MCF 10A (cell line): ENCODE measurements at places on chromosomes 6 and 20. TPM values are rescaled to one million over a fixed set of nuclear protein-coding genes. Genes with fewer than 3 reads are reported as not detected.
A peak's percentile ranks its signal among the peaks of the same experiment; 100 is the strongest.

DNA sequence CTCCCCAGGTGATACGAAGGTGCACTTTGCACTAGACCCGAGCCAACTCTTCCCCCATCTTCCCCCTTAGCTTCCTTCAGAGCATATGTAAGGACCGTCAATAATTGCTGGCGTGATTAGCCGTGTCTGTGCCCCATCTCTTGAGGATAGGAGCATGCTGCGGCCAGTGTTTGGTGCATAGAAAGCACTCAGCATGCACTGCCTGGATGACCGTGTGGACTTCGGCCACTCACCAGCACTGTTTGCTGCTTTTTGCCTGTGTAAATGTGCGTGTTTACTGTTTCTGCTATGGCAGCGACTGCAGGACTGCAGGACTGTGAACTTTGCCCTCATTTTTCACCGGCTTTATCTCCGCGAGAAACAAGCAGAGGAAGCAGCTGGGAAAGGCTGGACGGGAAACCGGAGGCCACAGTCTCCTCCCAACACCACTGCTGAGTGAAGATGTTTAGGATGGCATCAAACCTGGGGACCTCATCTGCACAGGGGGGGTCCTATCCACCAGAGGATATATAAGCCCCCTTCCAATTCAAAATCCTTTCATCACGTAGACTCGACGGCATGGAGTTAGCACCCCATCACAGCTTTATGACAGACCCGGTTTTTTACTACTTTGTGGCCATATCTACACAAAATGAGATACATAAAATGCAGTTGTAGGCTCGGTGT, 150.6 kb upstream of the AFDN start:
- no peak for DNase-seq

- peak; percentile 49 for DNase-seq
These were observed 37.4 kb downstream of the ANGPT4 start for GRCh38 chr20:878511-879307.

- DNase-seq: peak; percentile 64
These were observed at the start of gene HLA-DRA for GRCh38 chr6:32439602-32440214. TSS of gene HLA-DRA (plus strand) at chr6:32439887. CDS start at chr6:32439951, 64 bp downstream.

- no peak for DNase-seq
These were observed 719.7 kb upstream of the MARCKS start for GRCh38 chr6:113137426-113137825.

- DNase-seq: no peak
These were observed 242.5 kb upstream of the ZFP64 start for GRCh38 chr20:52434041-52434425.

- peak; percentile 35 for DNase-seq
These were observed 51.6 kb downstream of the RALY start for GRCh38 chr20:34045294-34045693.

AVP gene
- total RNA-seq: not detected in 2 replicates

- DNase-seq: no peak
These were observed 14.3 kb upstream of the MRAP2 start for GRCh38 chr6:84019141-84019841.

SRF gene
- total RNA-seq: 29.7 and 32.1 TPM in 2 replicates

DNA sequence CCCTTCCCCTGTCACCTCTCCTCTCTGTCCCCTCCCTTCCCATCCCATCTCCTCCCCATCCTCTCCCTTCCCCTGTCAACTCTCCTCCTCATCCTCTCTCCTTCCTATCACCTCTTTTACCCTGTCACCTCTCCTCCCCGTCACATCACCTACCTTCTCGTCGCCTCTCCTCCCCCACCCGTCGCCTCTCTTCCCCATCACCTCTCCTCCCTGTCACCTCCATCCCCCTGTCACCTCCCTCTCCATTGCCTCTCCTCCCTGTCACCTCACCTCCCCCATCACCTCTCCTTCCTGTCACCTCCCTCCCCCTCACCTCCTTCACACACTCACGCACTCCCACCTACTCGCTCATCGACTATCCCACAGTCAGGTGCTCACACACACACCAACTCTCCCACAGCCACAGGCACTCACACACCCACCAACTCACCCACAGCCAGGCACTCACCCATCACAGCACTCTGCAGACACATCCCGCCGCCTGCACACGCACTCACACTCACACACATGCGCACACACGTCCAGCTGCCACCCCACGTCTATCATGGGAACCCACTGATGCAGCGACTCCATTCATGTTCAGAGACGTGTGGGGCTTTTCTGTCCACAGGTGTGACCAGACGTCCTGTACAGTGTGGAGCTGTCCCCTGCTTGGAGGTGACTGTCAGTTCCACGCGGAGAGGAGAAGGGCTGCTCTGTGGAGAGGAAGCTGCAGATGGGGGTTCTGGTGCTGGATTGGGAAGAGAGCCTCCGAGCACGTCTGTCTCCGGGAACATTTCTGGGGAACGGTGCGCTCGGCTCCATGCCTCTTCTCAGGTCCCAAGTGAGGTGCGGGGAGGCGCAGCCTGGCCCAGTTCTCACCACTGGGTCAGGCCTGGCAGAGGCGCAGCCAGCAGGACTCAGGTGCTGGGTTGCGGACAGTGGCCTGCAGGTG, 184.3 kb downstream of the TTLL2 start:
- DNase-seq: no peak

- no peak for DNase-seq
These were observed 21.5 kb upstream of the RALGAPA2 start for GRCh38 chr20:20733943-20734342.

ADGRG6 gene
- total RNA-seq: 28.8 and 44.2 TPM in 2 replicates

DNA sequence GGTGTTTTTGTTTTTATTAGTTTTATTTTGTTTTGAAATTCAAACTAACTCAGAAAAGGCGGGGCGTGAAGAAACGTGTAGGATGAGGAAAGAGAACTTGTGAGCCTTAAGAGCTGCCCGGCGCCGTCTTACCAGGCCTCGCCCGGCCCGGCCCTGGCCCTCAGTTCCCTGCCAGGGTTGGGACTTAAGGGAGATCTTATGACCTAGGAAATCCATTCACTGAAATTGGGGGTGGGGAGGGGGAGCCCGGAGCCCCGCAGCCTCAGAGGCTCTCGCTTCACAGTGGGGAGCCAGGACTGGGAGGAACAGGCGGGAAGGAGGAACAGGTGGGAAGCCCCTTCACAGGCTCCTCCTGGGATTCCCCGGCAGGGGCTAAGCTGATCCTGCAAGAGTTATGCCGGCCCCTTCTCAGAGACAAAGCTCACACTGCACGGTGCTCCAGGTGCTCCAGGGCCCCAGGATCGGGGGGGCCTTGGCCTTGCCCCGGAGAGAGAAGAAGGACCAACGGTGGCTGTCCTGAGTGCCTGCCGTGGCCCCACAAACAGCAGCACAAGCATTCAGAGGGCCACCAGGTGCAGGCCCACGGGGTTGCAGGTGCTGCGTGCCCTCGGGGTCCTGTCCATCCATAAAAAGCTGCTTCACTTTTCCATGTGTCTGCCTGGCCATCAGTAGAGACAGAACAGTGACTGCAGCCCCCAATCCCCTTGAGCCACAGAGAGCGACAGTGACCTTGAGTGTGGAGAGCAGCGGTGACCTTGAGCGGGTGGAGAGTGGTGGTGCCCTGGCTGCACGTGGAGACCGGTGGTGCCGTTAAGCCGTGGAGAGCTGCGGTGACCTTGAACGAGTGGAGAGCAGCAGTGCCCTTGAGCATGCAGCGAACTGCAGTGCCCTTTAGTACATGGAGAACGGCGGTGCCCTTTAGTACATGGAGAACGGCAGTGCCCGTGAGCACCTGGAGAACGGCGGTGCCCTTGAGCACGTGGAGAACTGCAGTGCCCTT, 152.7 kb downstream of the DLL1 start:
- DNase-seq: no peak

- peak; percentile 18 for DNase-seq
These were observed 325.6 kb downstream of the BTBD3 start for GRCh38 chr20:12243327-12243726.

GRCh38 chr6:935582-935981, 242.6 kb upstream of the EXOC2 start:
- no peak for DNase-seq

GRCh38 chr6:26251354-26252076, 113.5 kb upstream of the BTN3A2 start:
- peak; percentile 96 for DNase-seq

DNA sequence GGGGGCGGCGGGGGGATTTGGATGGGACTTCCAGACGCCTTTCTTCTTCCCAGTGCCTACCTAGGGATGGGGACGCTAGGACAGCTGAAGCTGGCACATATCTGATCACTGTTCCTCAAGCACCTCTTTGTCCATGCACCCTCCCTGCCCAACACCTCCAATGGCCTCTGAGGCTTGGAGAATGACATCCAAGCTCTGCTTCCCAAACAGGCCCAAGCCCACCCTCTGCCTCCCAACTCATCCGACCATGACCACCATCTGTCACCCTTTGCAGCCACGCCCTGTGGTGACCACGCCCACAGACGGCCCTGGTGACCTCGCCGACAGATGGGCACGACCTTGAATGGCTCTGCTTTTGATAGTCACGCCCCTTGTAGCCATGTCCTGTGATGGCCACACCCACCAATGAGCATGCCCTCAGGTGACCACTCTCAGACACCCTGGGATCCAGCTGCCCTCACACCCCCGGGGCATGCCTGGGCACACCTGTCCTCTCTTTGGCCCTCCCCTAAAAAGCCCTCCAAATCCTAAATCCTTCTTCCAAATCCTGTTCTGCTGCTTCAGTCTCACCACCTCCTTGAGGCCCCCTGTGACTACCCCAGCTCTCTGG, 51.0 kb downstream of the SSR1 start:
- no peak for DNase-seq

MMP24 gene
- total RNA-seq: 0.10 TPM in 1 of 2 replicates, not detected in the other

DNA sequence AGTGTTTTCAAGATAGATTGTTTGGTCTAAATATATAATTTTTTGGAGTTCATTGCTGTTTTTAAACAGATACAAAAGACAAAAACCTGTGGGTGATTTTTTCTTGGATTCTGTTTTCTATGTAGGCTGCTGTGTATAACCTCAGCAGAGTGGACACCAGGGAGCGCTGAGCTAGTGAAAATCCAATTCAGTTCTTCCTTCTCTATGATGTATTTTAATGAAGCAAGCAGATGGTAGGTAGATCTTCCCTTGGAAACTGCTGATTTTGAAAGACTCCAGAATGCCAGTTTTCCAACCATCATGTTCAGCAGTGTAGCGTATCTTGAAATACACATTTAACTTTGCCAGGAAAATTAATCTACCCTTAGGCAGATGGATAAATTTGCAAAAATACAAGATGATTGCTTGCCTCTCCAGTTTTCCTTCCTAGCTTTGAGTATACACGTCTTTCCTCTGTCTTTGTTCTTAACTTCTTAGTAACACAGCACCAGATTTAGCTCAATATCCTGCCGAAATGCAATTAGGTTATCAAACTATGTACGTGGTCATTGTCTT, 178.0 kb downstream of the PHF3 start:
- no peak for DNase-seq

CYP39A1 gene
- 7.2 and 7.4 TPM in 2 replicates for total RNA-seq

DNA sequence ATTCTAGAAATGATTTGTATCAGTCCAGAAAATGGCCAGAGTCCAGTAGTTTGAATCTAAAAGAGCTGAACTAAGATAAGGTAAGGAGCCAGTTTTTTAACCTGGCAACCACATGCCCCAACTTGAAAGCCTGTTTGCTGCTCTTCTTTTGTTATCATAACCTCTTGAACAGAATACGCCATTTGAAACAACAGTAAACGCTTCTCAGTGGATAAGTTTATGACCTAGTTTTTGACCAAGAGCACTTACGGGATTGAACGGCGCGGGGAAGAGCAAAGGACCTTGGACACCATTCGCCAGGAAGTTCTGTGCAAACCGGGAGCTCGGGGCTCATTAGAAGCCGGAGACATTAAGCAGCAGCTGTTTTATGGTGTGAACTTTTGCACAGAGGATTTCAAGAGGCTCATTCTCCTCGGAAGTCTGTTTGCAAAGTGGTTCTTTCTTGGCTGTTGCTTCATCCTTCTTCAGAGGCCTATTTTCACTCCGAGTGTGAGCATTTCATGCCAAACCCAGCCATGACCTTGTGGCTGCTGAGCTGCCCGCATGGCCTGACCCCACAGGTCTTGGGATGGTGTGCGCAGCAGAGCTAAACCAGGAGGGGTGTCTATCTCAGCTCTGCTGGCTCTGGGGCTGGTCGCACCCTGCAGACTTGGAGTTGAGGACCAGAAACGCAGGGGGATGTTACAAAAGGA, 215.1 kb downstream of the SOX4 start:
- DNase-seq: no peak

GGT7 gene
- total RNA-seq: 2.5 and 3.2 TPM in 2 replicates

CD24 gene
- 7.2 and 10.4 TPM in 2 replicates for total RNA-seq

DNA sequence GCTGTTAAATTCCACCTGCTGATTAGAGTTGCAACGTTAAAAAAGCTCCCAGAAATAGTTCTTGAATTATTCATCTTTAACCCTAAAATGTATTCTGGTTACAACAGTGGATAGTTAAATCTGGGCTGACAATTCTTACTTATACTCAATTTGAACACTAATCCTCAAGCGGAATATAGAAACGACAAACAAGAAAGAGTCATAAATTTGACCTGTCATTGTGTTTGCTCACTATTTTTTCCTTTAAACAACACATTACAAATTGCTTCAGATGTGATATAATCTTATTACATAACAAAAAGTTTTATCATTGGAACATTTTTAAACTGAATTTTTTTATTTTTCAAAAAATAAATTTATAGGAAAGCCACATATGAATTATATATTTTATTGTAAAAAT, 104.5 kb upstream of the RNF217 start:
- DNase-seq: no peak

GRCh38 chr6:169575365-169575764, 126.5 kb downstream of the WDR27 start:
- no peak for DNase-seq

RIMS4 gene
- total RNA-seq: not detected in 2 replicates

OPN5 gene
- not detected in 2 replicates for total RNA-seq

CDSN gene
- 0.16 TPM in 1 of 2 replicates, not detected in the other for total RNA-seq
